SJSA1 (cell line): ENCODE measurements at places on chromosomes 3 and 15. TPM values are rescaled to one million over a fixed set of nuclear protein-coding genes. Genes with fewer than 3 reads are reported as not detected.

SEMA3G gene
- 0.13 TPM in 1 of 2 replicates, not detected in the other for total RNA-seq

CACNA1D gene
- total RNA-seq: not detected in 2 replicates

- no peak overlapping the region for H3K4me3 ChIP-seq
- peaks cover 6% of the 10 kb centered on the region for H3K4me1 ChIP-seq
- H3K36me3 ChIP-seq: no peaks in the 10 kb centered on the region
- H3K27me3 ChIP-seq: peaks cover 5% of the 10 kb centered on the region; the same call in 1 of the 2 replicates
- no peak for DNase-seq
These were observed 23.4 kb upstream of the CHCHD6 start for GRCh38 chr3:126680667-126681055.

- no peaks in the 10 kb centered on the region for H3K27me3 ChIP-seq
- H3K4me1 ChIP-seq: no peaks in the 10 kb centered on the region
- DNase-seq: no peak
- H3K4me3 ChIP-seq: no peak overlapping the region
- no peak overlapping the region for H3K27ac ChIP-seq
- H3K36me3 ChIP-seq: no peaks in the 10 kb centered on the region
These were observed 124.1 kb upstream of the TMCO5A start for GRCh38 chr15:37810381-37810780.

DNA sequence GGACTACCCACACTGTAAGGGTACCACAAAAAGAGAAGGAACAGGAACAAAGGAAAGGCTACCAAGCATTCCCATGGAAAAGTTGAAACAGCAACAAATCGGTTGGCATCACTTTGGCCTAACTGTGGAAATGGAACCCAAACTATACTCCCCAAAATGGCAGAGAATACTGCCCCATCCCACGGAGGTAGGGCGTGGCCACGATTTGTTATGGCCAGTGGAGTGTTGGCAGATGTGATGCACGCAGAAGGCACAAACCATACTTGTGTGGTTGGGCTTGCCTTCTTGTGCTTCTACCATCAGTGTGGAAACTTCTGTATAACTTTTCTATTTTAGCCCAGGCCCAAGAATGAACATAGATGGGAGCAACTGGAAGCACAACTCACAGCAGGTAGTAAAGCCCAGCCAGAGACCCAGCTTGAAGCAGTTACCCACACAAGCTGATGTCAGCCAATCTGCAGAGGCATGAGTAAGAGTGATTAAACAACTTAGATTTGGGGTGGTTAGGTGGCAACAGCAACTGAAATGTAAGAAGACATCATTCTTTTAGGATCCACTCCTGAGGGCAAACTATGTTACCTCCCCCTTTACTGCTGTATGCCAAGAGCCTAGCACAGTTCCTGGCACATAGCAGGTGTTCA is 64.1 kb downstream of the BTD start:
- H3K36me3 ChIP-seq: peaks cover 34% of the 10 kb centered on the region
- H3K4me1 ChIP-seq: no peaks in the 10 kb centered on the region
- no peaks in the 10 kb centered on the region for H3K27me3 ChIP-seq
- no peak overlapping the region for H3K27ac ChIP-seq
- no peak for DNase-seq

DNA sequence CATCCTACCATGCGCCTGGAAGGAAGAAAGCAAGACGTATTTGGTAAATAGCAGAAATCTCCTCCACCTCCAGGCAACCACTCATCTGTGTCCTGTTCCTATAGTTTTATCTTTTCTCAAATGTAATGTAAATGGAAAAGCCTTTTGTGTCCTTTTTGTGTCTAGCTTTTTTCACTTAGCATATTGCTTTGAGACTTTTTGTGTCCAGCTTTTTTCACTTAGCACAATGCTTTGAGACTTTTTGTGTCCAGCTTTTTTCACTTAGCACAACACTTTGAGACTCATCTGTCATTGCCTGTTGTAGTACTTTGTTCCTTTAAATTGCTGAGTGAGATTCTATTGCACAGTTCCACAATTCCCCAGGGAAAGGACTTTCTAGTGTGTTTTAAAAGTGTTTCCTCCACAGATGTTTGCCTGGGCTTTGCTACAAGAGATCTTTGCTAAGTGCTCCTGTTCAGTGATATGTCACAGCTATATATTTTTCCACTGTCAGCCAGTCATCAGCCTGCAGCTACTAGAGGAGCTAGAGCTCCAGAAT is 27.9 kb upstream of the MUC13 start:
- H3K4me1 ChIP-seq: no peaks in the 10 kb centered on the region; the same call in 1 of the 2 replicates
- no peak overlapping the region for H3K4me3 ChIP-seq
- no peaks in the 10 kb centered on the region for H3K27me3 ChIP-seq
- H3K27ac ChIP-seq: no peak overlapping the region
- no peak for DNase-seq

GRCh38 chr3:32281570-32282106 is 43.2 kb downstream of the CMTM8 start:
- no peaks in the 10 kb centered on the region for H3K36me3 ChIP-seq
- H3K4me1 ChIP-seq: no peaks in the 10 kb centered on the region
- H3K4me3 ChIP-seq: no peak overlapping the region
- H3K27me3 ChIP-seq: no peaks in the 10 kb centered on the region
- no peak for DNase-seq

DNA sequence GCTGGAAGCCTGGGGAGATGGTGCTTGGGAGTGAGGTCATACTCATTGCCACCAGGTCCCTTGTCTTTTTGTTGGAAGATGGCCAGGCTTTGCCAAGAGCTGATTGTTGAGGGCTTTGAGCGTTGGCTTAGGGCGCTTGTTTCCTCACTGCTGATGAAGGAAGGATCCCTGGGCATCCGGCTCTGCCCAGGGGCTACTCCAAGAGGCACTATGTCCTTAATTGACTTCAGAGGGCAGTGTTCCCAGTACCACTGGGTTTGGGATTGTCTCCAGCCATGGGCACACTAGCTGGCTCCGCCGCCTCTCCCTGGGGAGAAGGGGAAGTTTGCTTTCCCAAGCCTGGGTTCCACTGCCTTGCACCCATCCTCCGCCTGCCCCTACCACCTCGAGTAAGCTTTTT is 57.2 kb upstream of the RGMA start:
- no peak for DNase-seq
- no peaks in the 10 kb centered on the region for H3K27me3 ChIP-seq
- no peak overlapping the region for H3K27ac ChIP-seq
- H3K4me1 ChIP-seq: no peaks in the 10 kb centered on the region
- H3K4me3 ChIP-seq: no peak overlapping the region
